CD4-positive, alpha-beta T cell treated with Interferon alpha-2 for 1 hour (primary cell): ENCODE measurements at places on chromosomes 16 and 17.
A peak's percentile ranks its signal among the peaks of the same experiment; 100 is the strongest.

DNA sequence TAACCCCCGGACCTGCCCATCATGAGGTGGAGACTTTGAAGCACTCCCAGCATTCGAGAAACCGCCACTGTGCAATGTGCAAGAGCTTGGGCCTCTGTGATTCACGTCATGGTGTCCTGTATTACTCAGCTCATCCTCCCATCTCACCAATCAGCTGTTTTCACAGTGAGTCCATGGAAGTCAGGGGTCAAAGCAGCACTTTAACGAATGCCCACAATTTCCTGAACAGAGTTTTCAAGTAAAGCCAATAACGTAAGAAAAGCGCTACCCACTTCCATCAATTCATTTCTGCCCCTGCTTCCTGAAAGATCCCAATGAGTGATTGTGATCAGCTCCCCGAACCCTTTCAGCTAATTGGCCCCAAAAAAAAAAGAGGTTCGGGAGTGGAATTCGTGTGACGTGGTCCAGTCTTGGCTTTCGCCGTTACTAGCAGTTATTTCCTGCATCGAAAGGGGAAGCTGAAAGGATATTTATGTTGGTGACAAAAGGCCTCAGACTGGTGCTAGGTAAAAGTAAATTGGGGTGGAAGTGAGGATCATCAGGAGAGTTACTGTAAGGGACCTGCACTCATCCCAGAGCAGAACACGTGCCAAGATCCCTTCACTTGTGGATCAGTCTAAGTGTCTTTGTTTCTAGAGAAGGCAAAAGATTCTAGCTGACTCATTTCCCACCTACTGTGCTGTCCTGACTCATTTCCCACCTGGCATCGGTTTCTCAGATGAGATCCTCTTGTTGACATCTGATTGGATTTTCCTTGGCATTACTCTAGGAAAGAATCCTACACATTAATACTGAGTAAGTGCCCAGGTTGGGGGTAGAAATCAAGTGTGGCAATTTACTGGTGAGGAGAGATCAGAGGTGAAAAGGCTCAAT lies 136.7 kb upstream of the NUDT7 start:
- DNase-seq, result no peak

- no peak for DNase-seq
Measured at GRCh38 chr17:73950593-73950914, 252.9 kb upstream of the RPL38 start.

- DNase-seq, result no peak
Measured at GRCh38 chr16:4101421-4102219, 14.6 kb downstream of the ADCY9 start.

DNA sequence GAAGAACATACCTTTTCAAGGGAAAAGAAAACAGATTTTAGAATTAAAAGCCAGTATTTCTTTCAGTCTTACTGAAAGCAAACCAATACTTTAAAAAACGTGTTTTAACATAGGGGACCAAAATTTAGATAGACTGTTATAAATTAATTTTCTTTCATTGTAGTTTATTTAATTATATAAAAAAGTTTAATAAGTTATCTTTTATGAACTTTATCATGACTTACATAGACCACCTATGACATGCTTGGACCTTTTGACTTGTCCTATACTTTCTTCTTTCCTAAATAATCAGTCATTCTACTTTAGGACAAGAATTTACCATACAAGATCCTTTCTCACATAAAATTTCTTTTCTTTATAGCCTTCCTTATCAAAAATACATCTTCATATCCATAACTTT lies 102.0 kb upstream of the HAS3 start:
- DNase-seq, result no peak

DNA sequence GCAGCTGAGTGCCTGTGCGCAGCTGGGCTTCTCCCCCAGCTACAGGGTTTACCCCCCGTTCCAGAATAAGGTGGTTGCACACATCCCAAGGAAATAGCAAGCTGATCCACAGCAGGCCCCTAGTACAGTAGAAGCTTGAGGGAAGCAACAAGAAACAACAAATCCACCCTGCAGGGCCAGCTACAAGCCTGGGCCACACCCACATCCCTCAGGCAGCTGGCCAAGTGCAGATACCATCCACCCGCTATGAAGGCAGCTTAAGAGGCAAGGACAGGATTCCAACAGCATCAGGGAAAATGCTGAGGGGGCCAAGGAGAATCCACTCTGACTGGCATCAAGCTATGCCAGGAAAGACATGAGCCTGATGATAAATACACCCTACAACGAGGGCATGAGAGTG lies 66.9 kb upstream of the RCVRN start:
- DNase-seq, result no peak

- DNase-seq, result peak; percentile 34
Measured at GRCh38 chr17:73956595-73957465, 246.6 kb upstream of the RPL38 start.

GRCh38 chr17:32783602-32784001 lies 93.3 kb downstream of the MYO1D start:
- peak; percentile 63 for DNase-seq

- no peak for DNase-seq
Measured at GRCh38 chr17:19292377-19292711, 55.2 kb downstream of the EPN2 start.

GRCh38 chr17:51376739-51377138 lies 116.4 kb downstream of the UTP18 start:
- no peak for DNase-seq

DNA sequence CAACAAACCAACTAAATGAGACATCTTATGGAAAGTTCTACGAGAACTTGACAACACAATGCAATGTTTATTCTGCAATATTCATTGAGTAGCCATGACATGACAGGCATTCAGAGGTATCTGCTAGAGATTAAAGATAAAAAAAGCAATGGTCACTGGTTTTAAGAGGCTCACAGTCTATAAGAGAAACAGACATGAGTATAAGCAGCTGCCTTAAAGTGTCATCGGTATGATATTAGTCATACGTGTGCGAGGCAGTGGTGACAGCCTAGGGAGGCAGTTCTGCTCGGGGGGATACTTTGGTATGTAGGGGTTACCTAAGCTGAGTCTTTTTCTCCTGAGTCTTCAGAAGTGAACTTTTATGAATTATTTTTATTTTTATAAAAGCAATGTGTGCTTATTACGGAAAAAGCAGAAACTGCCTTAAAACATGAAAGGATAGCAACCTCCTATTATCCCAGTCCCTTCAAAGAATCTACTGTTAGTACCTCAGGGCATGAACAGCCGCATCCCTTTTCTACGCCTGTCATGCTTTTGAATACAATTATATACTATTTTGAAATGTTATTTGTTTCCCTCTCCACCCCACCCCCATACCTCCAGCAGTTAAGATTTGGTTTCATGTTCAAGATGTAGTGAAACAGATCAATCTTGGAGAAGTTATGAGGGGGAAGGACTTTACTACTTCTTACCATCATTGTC lies 7.7 kb downstream of the ST6GALNAC1 start:
- DNase-seq, result no peak

- DNase-seq, result no peak
Measured at GRCh38 chr16:62829607-62830006, 793.4 kb upstream of the CDH8 start.

DNA sequence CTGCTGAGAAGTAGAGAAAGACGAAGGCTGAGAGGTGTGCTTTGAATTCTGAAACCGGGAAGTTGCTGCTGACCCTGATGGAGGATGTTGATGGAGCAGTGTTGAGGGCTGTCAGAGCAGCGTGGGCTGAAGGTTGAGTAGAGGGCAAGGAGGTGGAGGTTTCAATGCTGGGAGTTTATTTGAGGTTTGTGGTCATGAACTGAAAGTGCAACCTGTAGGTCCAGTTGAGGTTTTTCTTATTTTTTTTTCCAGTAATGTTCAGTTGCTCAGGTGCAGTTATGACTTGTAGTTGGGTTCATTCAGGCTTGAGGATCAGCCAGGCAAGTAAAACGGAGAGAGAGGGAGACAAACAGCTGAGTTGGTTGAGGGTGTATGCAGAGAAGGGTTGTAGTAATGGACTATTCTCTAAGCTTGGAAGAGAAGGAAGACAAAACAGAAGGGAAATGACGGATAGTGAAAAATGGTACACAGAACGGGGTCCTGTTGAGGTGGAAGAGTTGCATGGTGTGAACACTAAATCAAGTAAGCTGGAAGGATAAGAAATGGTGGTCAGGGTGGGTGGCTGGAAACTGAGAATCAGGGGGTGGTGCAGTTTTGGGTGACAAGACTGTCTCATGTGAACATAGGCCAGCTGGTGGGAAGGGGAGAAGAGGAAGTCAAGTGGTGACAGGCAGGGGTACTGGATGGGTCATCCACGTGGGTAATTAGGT lies 8.7 kb upstream of the UBE2G1 start:
- peak; percentile 49 for DNase-seq

- no peak for DNase-seq
Measured at GRCh38 chr17:43579566-43580140, 33.5 kb upstream of the ETV4 start.

- no peak for DNase-seq
Measured at GRCh38 chr17:73533127-73533526, 111.1 kb downstream of the SDK2 start.

DNA sequence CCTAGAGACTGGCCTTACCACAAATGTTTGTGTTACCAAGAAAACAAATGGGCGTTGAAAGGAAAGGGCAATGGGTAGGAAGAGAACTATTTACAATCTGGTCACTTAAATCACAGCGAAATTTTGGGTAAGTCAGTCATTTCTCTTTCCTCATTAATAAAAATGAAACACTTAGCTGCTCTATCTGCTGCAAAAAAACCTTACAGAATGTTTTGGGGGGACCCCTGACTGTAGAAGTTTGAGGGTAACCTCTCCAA lies 742 bp upstream of the NUTF2 start:
- no peak for DNase-seq

DNA sequence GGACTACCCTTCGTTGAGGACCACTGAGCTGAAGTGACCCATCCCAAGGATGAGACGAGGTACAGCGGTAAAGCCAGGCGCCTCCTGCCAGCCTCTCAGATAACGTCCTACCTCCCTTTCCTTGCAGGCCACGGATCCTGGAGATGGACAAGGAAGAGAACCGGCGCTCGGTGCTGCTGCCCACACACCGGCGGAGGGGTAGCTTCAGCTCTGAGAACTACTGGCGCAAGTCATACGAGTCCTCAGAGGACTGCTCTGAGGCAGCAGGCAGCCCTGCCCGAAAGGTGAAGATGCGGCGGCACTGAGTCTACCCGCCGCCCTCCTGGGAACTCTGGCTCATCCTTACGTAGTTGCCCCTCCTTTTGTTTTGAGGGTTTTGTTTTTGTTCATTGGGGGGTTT lies 17.3 kb upstream of the LLGL1 start:
- DNase-seq, result no peak

GRCh38 chr16:2147981-2148671 lies at the start of gene RAB26:
TSS of gene RAB26 (plus strand) at chr16:2148625. CDS start at chr16:2148784, 159 bp downstream.
- peak; percentile 65 for DNase-seq

DNA sequence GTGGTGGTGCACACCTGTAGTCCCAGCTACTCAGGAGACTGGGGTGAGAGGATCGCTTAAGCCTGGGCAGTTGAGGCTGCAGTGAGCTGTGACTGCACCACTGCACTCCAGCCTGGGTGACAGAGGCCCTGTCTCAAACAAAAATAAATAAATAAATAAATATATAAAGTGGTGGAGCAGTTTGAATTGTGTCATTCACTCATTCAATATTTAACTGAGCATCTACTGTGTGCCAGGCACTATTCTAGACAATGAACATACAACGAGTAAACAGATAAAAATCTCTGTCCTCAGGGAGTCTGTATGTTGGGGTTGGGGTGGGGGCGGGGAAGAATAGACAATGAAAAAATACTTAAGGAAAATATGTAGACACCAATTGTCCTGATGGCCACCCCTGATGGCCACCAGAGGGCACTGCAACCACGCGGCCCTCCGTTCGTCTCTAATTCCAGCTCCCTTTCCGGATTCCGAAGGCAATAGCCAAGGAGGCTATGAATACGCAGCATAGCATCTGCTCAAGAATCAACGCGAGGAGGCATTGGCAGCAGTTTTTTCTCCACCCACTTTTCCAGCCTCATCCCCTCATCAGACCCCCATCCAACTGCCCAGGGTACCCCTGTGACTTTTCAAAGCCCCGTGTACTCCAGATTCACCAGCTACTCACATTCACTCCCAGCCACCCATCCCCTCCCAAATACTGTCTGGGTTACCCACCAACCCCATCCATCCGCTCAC lies 21.4 kb downstream of the QPRT start:
- peak; percentile 74 for DNase-seq

- DNase-seq, result no peak
Measured at GRCh38 chr17:35807371-35808144, 1.7 kb upstream of the TAF15 start.

DNA sequence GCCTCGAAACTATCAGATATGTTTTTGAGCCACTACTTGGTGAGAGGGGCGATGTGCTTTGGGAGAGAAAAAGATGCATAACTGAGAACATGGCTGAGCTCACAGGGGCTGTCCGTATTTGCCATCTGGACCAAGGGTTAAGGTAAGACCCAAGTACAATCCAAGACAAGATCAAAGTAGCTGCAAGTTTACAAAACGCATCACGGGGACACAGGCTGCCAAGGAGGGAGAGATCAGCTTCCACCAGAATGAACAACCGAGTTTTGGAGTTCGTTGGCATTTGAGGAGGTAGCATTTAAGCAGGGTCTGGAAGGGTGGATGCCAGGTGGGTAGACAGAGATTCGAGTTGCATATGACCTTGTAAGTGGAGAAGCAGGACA lies 2.2 kb downstream of the PITPNC1 start:
- DNase-seq, result no peak

GRCh38 chr16:80346111-80346632 lies 194.6 kb upstream of the DYNLRB2 start:
- DNase-seq, result no peak

DNA sequence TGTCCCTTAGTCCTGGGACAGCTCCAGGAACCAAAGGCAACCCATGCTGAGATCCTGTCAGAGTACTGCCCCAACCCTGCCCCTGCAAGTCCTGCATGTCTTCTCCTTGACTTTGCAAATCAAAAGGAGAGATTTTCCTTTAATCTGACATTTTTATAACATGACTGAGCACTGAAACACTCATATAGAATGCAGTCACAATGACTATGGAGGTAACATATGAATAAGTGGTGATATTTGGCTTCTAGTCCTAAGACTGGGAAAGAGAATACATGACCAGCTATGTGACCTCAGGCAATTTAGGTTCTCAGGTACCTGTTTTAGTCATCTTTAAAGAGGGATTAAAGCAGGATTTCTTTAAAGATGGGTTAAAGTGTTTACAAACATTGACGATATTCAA lies 941.6 kb upstream of the CDH8 start:
- no peak for DNase-seq

- no peak for DNase-seq
Measured at GRCh38 chr17:30429155-30429554, 48.1 kb upstream of the GOSR1 start.

DNA sequence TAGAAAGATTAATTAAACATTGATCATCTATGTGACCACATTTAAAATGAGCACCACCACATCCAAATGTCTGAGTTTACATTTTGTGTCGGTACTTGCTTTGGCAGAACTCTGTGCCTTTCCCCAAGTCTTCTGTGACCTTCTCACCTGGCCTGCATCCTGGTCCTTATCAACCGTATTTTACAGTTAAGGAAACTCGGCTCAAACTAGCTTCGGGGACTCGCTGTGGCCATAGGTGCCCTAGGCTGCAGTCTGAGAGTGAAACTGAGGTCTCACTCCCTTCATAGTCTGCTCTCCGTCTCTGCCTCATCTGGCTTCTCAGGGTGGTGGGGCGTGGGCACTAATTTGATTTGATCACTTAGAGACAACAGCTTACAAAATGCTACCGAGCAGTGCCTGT lies 555.5 kb downstream of the WWOX start:
- no peak for DNase-seq

- no peak for DNase-seq
Measured at GRCh38 chr17:17164156-17164555, 42.0 kb downstream of the PLD6 start.
